Activated T-cell treated with anti-CD3 and anti-CD28 coated beads for 24 hours (primary cell): ENCODE measurements at places on chromosomes 12 and 14.

GRCh38 chr12:89427508-89428156 is 75.3 kb upstream of the DUSP6 start:
- no peak for DNase-seq

GRCh38 chr12:47863467-47863866 is 41.3 kb downstream of the VDR start:
- no peak for DNase-seq

- DNase-seq: no peak
Observed at GRCh38 chr12:67649261-67649569, 670 bp downstream of the DYRK2 start.

- DNase-seq: no peak
Observed at GRCh38 chr12:100279607-100280244, 12.7 kb downstream of the SCYL2 start.

GRCh38 chr14:27528328-27528727 is 930.5 kb upstream of the NOVA1 start:
- DNase-seq: no peak

GRCh38 chr12:124351422-124351821 is 56.5 kb downstream of the RFLNA start:
- no peak for DNase-seq

- DNase-seq: no peak
Observed at GRCh38 chr12:52657250-52657902, 5.4 kb upstream of the KRT2 start.

- DNase-seq: no peak
Observed at GRCh38 chr12:91655966-91656365, 473.3 kb upstream of the DCN start.

GRCh38 chr14:73457041-73457923 is 1.1 kb downstream of the NUMB start:
- no peak for DNase-seq

GRCh38 chr12:80100591-80100990 is 1.3 kb downstream of the OTOGL start:
- no peak for DNase-seq

DNA sequence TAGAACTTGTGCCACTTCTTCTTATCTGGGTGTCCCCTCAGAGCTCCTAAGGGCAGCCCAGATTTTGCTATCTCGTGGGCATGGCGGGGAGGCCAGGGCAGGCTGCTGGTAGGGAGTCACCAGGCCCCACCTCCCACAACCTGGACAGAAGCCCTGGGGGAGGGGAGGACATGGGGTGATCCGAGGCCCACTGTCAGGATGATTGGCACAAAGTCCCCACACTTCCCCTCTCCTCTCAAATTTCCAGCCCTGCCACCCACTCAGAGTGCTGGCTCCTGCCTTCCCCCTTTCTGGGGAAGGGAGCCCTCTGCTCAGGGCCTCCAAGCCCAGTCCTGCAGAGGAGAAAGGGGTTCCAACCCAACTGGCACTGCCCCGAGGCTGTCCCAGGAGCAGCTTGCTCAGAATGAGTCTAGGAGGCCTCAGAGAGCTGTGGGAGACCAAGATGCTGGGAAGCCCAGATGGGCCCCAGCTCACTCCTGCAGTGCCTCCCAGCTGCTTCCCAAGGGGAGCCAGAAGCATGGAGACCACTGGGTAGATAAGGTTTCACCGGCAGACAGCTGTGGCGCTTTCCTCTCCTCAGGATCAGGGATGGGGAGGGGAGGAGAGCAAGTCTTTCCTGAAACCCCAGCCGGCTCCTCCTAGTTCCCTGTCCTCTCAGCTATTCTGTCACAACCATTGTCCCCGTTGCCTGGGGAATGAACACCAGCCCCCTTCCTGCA is 82.8 kb downstream of the B4GALNT3 start:
- no peak for DNase-seq

DNA sequence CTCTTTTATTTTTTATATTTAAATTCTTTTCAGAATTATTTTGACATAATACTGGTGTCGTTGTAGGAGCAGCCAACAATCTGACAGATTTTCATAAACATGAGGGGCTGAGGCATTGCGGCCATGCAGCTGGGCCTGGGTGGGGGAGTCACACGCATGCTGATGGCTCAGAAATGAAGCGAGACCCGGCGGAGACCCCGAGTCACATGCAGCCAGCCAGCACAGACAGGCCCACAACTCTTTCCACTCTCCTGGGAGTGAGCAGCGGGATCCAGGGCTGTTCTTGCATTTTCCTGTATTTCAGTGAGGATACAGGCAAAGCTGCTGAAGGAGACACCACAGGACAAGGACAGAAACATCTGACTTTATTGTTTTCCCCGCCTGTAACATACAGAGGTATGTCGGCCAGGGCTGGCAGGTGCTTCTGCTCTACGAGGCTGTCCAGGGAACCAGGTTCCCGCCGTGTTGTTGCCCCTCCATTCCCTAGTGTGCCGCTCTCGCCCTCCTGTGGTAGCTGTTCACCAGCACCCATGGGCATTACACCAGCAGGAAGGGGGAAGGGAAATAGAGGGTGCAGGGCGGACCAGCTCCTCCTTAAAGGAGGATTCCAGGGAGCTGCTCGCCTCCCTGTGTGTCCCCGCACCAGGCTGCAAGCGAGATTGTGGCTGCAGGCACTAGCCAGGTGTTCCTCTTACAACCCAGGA is 30.5 kb downstream of the FZD10 start:
- no peak for DNase-seq

- DNase-seq: no peak
Observed at GRCh38 chr12:12400793-12401192, 43.9 kb downstream of the BORCS5 start.

DNA sequence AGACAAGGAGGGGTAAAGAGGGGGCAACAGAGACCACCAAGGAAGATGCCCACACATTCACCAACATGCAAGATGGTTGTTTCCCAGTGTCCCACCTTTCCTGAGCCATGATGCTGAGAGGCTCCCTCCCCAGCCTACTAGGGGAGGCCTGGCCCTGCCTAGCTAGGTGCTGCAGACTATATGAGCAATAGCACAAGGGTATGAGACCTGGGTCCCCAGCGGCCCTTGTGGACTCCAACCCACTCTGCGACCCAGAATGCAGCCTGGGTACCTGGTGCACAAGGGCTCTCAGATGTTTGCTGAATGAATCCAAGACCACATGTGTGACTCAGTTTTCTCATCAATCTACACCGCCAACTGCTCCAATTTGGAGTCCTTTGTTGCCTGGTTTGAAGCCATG is 13.9 kb downstream of the TGFB3 start:
- no peak for DNase-seq

GRCh38 chr14:65810322-65810721 is 397.8 kb downstream of the FUT8 start:
- no peak for DNase-seq

DNA sequence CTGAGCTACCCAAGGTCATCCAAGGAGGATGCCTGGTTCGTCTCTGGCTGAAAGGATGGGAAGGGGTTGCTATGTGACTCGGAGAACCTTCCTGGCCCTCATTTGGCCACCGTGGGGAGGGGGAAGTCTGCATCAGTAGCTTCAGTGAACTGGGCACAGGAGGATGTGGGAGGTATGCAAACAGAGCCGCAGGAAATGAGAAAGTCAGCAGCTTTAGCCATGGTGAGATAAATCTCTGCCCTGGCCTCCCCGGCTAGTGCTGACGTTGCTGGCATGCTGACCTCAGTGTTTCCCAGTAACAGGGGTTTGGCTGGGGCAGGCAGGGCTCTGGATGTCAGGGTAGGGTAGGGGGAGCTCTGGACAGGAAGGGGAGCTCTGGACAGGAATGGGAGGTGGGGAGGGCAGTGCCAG is 2.3 kb upstream of the CEBPE start:
- DNase-seq: no peak

DNA sequence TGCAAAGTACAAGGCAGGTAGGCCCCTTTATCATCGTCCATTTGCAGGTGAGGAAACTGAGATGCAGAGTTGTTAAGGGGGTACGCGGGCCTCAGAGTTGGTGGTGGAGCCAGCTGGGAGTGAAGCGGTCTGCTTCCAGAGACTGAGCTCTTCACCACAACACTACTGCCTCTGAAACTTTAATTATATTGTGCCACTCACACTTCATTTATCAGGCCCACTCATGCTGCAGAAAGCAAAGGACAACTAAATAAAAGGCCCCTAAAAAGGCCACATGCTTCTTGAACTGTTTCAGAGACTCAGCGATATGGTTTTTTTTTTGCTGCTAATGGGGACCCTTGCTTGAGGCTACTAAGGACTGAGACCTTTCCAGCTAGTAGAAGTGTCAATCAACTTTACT is 153.1 kb downstream of the TTC7B start:
- no peak for DNase-seq

DNA sequence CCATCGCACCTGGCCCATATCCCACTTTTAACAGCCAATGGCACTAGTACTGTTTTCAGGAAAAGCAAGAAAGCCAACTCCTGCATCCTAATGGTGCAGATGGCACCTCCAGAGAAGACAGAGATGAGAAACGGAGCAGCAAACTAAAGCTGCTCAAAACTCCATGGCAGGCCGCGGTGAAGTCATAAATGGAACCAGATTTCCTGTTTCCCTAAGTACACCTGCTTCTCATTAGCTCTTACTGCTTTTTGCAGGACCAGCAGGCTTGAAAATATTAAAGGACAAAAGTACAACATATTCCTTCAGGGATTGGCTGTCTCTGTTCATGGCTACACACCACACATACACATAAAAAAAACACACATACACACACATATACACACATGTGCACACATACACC is 36.7 kb upstream of the LGALS3 start:
- DNase-seq: no peak

DNA sequence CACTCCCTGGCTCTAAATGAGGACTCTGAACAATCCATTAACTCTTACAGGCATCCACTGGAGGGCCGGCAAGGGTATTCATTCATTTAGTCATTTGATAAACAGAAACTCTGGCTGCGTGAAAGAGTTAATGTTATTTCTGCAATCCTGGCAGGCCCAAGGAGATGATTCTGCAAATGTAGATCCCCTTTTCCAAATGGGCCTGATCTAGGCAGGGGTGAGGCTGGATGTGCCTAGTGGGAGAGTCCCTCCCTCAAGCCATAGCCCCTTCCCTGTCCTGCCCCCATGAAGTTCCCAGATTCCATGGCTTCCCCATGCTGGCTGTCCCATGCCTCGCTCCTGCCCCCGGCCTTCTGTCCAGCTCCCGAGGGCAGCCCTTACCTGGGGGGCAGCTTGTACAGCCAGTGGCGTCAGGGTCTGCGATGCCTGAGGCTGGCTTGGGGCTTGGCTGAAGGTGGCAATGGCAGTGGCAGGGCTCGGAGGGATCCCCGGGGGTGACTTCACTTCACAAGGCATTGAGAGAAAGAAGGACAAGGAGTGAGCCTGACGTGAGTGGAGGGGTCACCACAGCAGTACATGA is 18.4 kb downstream of the POU6F1 start:
- DNase-seq: no peak

DNA sequence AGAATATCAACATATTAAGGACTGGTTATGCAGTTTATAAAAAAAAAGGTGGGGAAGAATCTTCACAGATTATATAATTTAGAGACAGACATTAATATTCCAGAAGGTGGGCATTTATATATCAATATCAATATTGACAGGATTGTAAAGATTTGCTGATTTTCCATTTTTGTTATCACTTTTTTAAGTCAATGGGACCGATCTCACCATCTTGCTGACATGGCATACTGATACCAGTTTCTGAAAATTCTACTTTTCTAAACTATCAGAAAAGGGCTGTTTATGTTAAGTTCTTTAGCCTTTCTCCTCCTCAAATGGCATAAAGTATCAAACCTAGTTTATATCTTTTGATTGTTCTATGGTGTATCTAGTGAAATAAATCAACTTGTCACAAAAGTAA is 344.1 kb upstream of the SOX5 start:
- DNase-seq: no peak

DNA sequence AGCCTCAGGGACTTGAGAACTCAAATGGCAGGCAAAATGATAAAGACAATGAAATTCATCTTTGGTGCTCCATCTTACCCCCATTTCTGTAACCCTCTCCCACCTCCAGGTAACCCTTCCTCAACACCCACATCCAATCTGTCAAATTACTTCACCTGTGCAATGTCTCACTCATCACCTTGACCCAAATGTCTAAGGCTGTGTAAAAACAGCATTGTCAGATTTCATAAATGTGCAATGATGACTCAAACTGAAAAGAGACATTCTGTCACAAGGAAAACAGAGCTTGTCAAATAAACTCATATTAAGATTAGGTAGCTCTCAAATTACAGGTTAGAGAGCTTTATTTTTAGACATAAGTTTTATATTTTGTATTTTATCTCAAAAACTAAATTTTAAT is 19.9 kb upstream of the COCH start:
- DNase-seq: no peak

DNA sequence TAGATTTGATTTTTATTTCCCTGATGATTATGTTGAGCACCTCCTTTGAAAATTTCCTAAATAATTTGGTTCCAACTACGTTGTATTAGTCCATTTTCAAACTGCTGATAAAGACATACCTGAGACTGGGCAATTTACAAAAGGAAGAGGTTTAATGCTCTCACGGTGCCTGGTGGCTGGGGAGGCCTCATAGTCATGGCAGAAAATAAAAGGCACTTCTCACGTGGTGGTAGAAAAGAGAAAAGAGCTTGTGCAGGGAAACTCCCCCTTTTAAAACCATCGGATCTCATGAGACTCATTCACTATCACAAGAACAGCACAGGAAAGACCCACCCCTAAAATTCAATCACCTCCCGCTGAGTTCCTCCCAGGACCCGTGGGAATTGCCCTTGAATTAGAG is 372.3 kb downstream of the RPL10L start:
- no peak for DNase-seq

DNA sequence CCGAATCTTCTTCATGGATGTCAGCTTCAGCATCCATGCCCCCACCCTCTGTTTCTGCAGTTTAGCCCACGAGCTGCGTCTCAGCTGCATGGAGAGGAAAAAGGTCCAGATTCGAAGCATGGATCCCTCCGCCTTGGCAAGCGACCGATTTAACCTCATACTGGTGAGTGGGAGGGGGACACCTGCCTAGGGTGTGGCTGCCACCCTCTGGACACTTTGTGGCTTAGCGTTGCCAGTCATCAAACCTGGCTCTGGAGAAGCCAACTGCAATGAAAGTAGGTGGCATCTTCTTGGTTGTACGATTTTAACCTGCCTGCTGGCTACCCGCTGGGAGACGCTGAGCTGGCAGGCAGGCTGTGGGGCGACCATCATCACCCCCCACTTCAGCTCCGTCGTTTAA is 16.7 kb downstream of the DCAF4 start:
- no peak for DNase-seq

DNA sequence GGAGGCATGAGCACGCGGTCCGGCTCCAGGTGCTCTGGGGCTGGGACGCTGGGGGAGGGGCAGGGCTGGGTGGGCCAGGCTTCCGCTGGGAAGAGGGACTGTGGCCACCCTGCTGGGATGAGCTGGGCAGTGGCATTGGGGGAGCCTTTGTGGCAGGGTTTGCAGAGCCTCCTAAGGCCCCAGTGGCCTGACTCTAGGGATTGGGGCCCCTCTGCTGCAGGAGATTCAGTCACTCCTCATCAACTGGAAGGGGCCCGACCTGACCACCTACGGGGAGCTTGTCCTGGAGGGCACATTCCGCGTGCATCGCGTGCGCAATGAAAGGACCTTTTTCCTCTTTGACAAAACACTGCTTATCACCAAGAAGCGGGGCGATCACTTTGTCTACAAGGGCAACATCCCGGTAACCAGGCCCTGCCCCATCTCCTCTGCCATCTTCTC is 26.9 kb downstream of the PLEKHG3 start:
- no peak for DNase-seq
